Stimulated activated CD8-positive, alpha-beta memory T cell treated with anti-CD3 and anti-CD28 coated beads, Interleukin-7, amount 100 ng/mL, for 4 hours (primary cell): ENCODE measurements at places on chromosomes 1 and 21.
A peak's percentile ranks its signal among the peaks of the same experiment; 100 is the strongest.

GRCh38 chr1:218575079-218575478 is 229.9 kb downstream of the TGFB2 start:
- no peak for DNase-seq

- no peak for DNase-seq
Observed at GRCh38 chr21:42411891-42412635, 8.4 kb downstream of the UBASH3A start.

GRCh38 chr1:9861360-9861759 is 37.6 kb upstream of the CLSTN1 start:
- no peak for DNase-seq

DNA sequence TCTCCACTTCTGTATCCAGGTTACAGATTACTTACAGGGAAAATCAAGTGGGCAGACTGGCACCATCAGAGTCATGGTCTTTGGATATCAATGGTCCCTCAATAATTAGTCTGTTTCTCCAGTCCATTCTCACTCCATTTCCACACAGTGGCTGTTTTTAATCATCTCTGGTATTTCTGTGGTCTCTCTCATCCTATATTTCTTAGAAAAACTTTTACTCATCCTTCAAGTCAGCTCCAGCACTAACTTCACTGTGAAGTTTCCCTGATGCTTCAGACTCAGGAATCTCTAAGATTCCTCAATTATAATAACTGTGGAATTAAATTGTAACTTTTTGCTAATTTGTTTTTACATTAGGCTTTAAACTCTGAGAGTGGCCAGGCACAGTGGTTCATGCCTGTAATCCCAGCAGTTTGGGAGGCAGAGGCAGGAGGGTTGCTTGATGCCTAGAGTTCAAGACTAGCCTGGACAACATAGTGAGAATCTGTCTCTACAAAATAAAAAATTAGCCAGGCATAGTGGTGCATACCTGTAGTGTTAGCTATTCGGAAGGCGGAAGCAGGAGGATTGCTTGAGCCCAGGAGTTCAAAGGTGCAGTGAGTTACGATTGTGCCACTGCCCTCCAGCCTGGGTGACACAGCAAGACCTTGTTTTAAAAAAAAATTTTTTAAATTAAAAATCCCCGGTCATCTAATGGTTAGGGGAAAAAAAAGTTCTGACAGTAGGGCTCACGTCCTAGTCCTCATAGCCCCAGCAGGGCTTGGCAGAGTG is 10.6 kb downstream of the CD160 start:
- DNase-seq: no peak

DNA sequence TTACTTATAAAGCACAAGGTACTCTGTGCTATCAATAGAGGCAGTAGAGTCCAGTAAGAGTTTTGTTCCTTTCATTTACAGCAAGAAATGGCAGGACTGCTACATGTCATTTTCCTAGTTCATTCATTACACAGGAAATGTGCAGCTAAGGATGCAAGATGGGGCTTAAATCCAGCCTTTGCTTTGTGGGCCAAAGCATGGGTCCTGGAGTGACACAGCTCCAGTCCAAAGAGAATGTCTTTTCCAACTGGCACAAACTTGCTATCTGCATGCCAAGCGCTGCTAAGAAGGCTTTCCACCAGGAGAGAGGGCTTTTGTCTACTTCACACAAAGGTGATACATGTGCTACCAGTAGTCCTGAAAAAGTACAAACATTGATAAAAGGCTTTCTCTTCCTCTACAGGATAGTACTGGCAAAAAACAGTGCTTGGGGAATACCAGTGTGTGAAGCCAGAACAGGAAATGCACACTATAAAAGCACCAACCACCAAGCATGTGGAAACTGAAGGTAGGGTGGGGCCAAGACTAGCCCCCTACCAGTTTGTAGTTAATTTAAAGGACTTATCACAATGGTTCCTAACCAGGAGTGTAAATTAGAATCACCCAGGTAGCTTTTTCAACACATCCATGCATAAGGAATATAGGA is 68.7 kb downstream of the ARID4B start:
- DNase-seq: no peak

GRCh38 chr1:152962876-152963415 is 7.5 kb upstream of the SPRR4 start:
- no peak for DNase-seq

- DNase-seq: no peak
Observed at GRCh38 chr1:185934476-185935189, 200.4 kb downstream of the HMCN1 start.

DNA sequence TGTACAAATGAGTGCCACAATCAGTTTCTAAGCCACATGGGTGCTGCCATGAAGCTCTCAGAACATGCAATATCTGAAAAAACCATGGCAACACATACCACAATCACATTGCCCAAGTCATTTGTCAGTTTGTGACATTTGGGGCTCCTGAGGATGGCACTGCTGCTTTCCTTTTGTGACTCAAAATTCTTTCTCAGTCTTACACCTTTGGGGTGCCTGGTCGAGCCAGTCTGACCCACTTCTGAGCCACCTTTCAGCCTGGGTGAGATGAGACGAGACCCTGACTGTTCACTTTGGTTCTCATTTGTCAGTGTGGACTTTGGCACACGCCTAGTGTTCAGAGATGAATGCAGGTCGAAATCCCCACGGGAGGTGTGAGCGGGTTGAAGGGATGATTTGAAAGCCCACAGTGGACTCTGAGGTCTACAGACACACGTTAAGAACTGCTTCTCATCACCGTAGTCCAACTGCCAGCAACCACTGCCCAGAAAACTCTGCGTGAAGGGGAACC is 8.0 kb downstream of the BATF3 start:
- no peak for DNase-seq

GRCh38 chr1:40740039-40740996 is 43.3 kb upstream of the KCNQ4 start:
- DNase-seq: no peak

DNA sequence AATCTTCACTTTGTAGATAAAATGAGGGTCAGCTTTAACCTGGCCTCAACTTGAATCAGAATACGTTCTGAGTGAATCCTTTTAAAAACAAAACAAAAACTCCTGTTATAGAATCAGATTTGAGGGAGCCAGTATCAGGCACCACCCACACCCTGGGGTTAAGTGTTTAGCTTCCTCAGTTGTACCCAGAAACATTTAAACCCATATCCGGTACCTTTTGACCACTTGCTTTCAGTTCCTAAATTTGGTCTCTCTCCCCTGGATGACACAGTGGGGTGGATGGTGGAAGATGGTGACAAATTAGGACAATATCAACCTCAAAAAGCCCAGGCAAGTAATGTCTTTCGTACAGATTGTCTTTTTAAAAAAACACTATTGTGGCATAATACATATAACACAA is 10.4 kb downstream of the KLHDC7A start:
- no peak for DNase-seq

DNA sequence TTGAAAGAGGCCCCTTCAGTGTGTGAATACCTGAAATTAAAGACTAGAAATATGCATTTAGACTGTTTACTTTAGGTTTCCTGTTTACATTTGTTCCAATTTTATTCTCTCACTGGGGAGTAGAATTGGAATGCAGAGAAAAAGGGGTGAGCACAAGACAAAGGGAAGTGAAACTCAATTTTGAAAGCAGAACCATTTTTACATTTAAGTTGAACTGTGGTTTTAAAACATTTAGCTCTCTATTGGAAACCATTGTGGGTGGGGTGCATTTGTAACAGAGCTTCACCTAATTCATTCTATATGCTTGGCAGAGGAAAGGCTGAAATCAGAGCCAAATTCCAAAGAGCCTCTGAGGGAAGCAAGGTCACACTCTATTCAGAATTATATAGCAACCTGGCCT is 235.3 kb upstream of the C1orf105 start:
- no peak for DNase-seq

- no peak for DNase-seq
Observed at GRCh38 chr1:156484480-156485058, 16.0 kb downstream of the MEF2D start.

GRCh38 chr1:40039757-40040510 is 595 bp upstream of the CAP1 start:
- DNase-seq: peak; percentile 61

DNA sequence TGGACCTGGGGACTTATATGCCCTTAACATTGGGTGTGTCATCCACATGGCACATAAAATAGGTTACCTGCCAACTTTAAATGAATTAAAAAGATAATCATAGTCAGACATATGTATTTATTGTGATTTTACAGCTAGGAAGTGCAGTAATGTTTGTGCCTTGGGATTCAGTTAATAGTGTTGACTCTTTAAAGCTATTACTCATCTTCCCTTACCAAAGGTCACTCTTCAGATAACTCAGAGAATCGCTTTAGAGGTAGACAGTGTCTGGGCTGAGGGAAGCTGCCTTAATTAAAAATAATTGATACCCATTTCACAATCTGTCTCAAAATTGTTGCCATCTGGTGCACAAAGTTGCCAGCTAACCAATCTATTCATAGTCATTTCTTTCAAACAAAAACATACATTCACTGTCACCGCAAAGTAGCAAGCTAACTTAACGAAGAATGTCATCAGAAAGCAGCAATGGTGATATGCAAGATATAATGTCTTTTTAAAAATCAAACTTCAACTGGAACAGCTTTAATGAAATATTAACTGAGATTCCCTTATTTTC is 3.0 kb upstream of the KRTAP15-1 start:
- DNase-seq: no peak

DNA sequence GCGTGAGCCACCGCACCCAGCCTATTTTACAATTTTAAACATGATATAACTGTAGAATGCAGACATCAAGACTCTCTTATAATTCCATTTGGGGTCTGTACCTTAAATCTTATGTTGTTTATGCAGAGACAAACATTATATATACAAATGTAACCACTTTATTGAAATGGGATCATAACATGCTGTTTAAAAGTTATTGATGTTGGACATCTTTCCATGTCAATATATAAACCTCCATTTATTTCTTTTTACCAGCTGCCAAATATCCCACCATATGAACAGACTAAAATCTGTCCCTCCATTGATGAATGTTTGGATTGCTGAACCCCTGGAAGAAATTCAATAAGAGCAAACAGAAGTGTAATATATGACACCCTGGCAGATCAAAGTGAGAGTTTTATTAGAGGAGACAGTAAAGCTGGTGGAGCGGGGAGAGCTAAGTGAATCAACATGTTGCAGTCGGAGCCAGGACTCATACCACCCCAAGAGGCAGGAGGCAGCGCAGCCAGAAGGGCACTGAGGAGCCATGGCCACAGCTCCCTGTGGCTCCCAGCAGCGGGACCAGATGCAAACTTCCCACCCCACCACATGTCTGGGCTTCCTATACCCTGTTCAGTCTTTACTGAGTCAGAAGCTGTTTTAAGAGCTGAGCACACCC is 4.7 kb upstream of the PCSK9 start:
- DNase-seq: no peak

DNA sequence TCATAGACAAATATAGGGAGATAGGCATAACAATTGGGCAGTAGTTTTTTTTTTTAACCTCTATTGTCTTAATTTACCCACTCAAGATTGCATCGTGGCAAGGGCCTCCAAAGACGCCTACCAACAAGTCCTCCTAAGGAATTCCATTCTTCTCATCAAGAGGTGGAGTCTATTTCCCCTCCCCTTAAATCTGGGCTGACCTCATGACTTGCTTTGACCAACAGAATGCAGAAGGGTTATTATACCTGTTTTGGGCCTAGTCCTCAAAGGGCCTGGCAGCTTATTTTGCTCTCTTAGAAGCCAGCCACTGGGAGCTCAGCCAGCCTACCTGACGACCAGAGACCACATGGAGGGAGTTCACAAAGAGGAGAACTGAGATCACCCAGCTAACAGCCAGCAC is 92.3 kb downstream of the COQ8A start:
- DNase-seq: no peak

- DNase-seq: no peak
Observed at GRCh38 chr1:37677808-37678207, 14.5 kb upstream of the CDCA8 start.

DNA sequence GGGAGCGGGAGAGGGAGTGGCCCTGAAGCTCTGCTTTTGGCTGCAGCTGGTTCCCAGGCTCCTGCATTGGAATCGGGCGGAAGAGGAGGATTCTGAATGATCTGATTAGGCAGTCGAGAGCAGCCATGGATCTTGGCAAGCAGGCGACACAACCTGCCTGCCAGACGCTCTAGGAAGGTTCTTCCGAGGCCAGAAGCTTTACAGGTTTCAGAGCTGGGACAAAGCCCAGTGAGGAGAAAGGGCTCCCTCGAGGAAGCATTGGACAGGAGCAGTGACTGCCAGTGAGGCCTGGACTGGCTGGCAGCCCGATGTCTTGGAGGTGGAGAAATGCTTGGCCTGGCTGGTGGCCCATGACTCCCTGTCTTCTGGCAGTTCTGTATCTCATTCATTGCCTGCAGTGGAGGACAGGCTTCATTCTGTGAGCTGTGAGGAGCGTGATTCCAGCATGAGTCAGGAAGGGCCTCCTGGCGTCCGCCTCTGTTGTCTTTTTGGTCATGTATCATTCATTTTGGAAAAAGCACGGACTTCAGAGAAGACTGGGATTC is 132.7 kb upstream of the IPO9 start:
- no peak for DNase-seq

- no peak for DNase-seq
Observed at GRCh38 chr1:156931211-156931952, 10.9 kb downstream of the LRRC71 start.

DNA sequence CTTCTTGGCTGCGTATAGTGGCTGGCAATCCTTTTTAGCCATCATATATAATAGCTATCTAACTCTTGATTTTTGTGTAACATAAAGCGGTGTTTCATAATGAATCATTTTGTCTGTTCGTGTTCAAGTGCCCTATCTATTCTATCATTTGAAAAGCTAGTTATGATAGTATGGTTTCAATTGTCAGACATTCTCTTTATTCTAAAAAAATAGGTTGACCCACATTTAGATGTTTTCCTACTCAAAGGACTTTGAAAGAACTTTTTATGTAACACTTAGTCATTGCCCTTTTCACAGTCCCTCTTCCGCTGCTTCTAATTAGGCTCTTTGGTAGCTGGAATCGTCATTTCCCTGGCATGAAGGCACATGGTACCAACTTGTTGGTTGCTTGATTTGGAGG is 272.2 kb upstream of the B3GALT2 start:
- DNase-seq: no peak

DNA sequence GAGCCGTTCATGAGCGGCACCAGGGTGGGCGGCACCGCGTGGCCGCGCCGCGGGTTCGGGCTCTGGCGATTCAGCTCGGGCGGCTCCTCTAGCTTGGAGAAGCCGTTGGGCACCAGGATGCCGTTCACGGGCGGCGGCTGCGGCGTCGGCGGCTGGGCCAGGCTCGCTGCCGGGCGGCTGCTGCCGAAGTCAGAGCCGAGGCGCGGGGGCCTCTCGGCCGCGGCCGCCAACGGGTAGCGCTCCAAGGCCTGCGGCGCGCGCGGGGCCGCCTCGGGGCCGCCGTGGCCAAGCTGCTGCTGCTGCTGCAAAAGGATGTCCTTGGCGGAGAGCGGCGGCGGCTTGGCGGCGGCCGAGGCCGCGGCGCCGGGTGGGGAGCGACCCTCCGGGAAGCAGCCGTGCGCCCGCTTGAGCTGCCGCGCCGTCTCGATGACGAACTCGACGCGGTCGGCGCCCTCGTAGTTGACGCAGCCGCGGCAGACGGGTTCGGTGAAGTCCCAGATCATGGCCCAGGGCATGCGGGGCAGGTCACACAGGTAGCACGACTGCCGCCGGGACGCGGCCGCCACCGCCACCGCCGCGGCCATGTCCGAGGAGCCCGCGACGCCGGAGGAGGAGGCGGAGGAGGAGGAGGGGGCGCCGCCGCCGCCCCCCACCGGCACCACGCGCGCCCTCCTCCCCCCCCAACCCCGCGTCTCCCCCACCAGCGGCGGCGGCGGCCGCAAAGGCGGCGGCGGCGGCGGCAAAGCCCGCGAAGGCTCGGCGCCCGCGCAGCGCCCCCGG is 877 bp downstream of the IRF2BP2 start:
- DNase-seq: no peak
